Thoracic aorta endothelial cell (primary cell): ENCODE measurements at places on chromosomes 2 and 18. TPM values are rescaled to one million over a fixed set of nuclear protein-coding genes. Genes with fewer than 3 reads are reported as not detected.

TNFAIP6 gene
- not detected in 2 replicates for total RNA-seq

ASPRV1 gene
- 0.13 and 0.14 TPM in 2 replicates for total RNA-seq

VAMP8 gene
- 15.8 and 28.9 TPM in 2 replicates for total RNA-seq

DES gene
- total RNA-seq, result not detected in 2 replicates

ALLC gene
- total RNA-seq, result not detected in 2 replicates
